ENCODE measurements at places on chromosomes 7 and 10.

- no peak for DNase-seq
These were observed 118.1 kb downstream of the ANLN start for GRCh38 chr7:36507475-36508440.

DNA sequence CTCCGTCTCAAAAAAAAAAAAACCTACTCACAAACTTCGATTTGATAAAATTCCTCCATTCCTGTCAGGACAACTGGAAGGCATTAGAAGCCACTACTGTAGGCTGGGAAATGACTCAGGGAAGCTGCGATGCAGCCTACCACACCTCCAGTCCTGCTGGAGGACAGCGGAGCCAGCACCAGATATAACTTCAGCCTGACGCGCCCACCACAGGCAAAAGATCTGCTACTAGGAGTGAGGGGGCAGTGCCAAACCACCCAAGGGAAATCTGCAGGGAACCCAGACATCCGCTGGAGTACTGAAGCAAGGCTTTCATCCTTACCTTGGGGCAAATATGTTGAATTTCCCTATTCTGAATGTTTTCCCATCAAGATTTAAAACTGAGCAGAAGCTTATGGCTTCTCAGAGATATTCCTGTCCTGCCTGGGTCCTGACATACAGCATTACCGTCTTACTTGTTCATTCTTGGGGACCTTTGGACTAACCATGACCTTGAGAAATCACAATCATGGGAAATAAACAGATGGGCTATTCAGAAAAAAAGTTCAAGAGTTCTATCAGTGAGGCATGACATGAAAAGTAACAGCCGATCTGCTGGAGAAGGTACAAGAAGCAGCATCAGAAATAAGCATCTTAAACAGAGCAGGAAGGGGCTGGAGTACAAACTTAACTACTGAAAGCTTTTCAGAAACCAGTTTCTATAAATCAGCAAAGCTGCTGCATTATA, 20.4 kb downstream of the BCCIP start:
- no peak for DNase-seq

DNA sequence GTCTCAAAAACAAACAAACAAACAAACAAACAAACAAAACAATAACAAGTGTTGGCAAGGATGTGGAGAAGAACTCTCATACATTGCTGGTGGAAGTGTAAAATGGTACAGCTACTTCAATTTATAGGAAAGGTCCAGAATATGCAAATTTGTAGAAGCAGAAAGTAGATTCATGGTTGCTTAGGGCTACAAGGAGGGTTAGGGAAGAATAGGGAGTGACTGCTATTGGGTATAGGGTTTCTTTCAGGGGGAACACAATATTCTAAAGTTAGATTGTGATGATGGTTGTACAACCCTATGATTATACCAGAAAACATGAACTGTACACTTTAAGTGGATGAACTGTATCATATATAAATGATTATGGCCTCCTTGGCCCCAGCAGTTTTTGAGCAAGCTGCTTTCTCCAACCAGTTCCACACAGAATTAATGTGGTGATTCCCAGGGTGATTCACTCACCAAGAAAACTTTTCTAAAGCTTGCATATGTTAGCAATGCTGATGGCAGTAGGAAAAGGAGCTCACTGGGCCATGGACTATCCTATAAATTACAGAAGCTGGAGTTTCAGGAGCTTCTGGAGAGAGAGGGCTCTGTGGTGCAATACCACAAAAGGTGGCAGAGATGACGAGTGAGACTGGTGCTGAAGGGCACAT, 52.8 kb upstream of the KCNIP2 start:
- no peak for DNase-seq

- DNase-seq = no peak
These were observed 112.1 kb downstream of the PARD3 start for GRCh38 chr10:34702982-34703381.

GRCh38 chr7:153193144-153193595, 433.6 kb downstream of the ACTR3B start:
- no peak for DNase-seq

- no peak for DNase-seq
These were observed 3.0 kb upstream of the BTBD16 start for GRCh38 chr10:122267849-122268737.

DNA sequence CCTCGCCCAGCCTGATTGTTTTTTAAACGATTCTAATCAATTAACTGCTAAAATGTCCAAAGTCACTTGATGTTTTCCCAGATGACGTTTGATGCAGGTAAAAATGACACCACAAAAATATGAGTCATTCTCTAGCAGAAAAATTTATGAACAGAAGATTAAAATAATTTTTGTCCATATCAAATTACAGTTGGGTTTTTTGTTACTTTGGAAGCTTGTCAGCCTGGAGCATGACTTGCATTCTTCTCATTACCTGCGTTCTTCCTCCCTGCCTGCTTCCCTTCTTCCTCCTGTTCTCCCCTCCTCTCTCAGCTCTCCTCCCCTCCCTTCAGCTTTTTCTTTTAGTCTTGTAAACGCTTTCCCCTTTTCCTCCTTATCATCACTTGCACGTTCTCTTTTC, 18.7 kb downstream of the IL15RA start:
- no peak for DNase-seq

GRCh38 chr10:132174237-132174636, 12.5 kb upstream of the DPYSL4 start:
- DNase-seq = no peak

DNA sequence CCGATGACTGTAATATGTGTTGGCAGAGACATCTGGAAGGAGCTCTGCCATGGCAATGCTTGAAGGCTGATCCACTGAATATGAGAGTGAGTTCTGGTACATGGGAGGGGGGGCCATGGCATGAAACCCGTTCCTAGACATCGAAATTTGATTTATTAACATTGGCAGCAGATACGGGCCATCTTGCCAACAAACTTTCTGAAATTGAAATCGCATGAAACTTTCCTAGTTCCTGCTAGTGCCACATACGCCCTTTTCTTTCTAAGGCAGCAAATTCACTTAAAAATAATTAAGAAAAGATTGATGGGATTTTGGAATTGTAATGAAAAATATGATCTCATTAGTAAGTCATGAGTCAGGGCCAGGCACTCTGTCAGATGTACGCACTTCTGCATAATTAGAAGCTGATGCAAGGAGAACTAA, 91.8 kb upstream of the KMT2C start:
- no peak for DNase-seq

DNA sequence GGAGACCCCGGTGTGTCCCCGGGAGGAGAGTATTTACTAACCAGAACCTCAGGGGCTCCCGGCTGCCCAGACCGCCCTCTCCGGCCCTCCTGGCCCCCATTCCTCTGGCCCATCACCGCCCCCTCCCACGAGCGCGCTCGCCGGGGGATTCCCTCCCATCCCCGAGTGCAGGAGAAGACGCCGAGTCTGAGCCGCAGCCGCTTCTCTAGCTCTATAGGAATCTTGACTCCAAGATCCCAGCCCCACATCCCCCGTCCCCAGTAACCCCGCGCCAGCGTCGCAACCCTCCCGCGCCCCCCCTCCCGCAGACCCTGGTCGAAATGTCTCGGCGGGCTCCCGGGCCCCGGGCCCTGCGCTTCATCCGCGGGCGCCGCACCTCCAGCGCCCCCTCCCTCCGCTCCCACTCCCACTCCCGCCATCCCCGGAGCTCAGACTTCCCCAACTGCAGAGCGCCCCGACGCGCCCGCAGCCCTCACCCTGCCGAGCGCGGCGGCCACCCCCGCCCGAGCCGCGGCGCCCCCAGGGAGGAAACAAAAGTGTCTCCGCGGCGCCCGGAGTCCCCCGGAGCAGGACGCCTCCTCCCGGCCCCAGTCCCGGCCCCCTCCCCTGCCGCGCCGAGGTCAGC, 541 bp downstream of the ELMO1 start:
- no peak for DNase-seq

GRCh38 chr7:157625973-157626742, 289.4 kb downstream of the DNAJB6 start:
- no peak for DNase-seq

DNA sequence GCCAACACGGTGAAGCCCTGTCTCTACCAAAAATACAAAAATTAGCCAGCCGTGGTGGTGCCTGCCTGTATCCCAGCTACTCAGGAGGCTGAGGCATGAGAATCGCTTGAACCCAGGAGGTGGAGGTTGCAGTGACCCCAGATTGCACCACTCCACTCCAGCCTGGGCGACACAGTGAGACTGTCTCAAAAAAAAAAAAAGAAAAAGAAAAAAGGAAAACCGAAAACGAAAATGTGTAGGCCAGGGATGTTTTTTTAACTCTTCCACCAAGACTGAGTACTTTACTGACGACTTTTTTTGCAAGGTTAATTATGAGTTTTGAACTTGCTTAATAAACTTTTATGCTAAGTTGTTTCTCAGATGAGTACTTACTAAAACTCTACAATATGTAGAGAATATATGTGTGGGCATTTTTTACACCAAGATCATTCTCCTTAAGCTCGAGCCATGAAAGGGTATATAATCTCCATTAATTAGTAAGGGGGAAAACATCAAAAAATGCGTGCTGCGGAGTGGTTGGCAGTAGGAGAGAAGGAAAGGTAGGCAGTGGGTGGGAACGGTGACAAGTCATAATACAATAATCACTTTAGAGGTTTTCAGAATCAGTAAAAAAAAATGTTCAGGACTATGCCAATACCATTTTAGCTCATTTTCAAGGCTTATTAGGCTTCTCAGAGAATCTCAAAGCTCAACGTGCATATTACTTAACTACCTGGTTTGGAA, 8.6 kb upstream of the ADRB1 start:
- no peak for DNase-seq

- DNase-seq = no peak
These were observed 35.5 kb downstream of the VOPP1 start for GRCh38 chr7:55536619-55537457.

GRCh38 chr7:120793213-120793936, 64.6 kb downstream of the TSPAN12 start:
- no peak for DNase-seq

DNA sequence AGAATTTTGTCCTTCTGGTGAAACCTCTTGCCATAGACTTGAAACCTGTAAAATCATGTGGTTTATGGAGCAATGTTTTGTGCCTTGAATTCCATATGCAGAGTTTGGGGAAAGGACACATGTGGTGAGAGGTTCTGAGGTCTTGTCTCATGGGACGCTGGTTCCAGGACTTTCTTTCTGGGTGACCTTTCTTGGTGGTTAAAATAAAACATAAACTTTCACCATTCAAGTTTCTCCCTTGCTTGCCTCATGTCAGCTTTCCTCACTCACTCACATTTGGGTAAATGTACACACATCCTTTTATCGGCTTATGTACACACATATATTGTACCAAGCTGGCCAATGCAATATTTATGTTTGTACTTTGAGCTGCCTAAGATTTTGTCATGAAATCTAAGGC, 144.9 kb upstream of the CELF2 start:
- no peak for DNase-seq

- DNase-seq = no peak
These were observed 43.3 kb downstream of the NRAP start for GRCh38 chr10:113620511-113620910.

- DNase-seq = no peak
These were observed 14.5 kb downstream of the ANKIB1 start for GRCh38 chr7:92260248-92260781.

DNA sequence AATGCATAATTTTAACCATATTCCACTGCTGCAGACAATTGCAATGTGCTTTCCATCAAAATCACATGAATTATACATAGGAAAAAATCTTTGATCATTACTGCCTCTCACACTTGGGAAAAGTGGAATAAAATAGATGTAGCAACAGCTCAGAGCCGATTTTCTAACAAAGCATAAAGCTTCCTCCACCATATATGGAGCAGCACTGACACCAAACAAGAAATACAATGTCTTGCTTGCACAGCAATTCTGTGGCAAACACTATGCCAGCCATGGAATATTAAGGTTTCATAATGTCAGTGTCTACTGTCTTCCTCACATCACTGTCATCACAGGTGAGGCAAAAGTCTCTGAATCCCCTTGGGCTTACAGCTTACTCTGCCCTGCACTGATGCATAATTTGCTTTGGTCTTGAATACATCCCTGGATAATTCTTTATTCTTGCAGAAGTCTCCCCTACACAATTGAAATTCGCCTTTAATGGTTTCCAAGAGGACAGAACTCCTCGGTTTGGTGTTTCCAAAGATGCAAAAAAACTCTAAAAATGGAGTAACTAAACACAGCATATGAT, 198.5 kb downstream of the CACNA2D1 start:
- no peak for DNase-seq

- DNase-seq = no peak
These were observed 390.6 kb downstream of the SDK1 start for GRCh38 chr7:3691478-3692158.

DNA sequence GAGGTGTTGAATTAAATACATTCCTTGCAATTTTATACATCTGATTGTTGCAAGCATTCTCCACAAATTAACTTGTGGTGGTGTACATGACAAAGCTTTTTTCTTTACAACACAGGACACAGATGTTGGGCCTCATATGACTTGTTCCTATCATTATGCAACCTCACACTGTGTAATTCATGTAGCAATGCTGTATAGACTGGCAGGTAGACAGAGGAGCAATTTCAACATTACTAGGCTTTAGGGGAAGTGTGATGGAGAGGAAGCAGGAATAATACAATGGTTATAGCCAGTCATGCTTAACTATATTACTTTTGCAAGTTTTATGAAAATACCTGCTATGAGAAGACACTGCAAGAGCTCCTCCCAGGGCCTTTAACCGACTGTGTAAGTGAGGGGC, 832.1 kb downstream of the CNTNAP2 start:
- DNase-seq = no peak

DNA sequence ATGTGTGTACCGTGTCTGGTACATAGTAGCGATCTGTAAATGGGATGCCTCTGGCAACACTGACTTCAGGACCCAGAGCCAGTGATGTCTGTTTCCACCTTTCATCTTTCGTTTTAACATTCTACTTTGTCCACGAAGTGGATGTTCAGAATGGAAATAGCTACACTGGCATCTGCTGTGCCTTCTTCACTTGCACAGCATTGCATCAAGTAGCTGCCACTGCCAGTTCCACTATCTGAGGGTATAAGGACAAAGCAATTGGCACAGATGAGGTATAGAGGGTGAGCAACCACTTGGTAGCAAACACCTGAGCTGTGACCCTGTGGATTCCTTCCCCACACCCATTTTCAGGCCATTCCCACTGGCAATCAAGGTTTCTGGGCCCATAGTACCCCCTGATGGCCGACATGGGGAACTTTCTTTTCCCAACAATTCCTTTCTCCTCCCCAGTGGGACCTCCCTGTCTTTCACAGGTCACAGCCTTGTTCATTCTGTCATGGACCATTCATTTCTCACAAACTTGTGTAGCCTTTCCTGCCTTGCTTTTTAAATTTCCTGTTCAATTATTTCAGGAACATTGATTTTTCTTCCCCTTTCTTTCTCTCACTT, 4.0 kb downstream of the ITGA8 start:
- no peak for DNase-seq

DNA sequence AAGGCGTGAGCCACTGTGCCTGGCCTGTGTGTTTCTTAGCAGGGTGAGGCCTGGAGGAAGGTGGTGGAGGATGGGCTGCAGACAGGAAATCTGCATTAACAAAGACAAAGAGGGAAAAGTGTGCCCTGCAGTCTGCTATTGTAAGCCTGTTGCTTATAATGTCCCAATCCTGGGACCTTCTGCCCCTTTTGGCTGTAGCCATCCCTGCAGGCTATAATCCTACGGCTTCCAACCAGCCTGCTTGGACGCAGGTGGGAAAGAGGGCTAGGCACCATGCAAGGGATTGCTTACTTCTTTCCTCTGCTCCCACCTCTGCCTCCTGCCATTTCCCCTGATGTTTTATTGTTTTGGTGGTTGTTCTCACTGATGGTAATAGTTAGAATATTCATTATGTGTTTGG, 434.3 kb downstream of the PLXNA4 start:
- DNase-seq = no peak
